ENCODE measurements at places on chromosomes 2 and 18.
A peak's percentile ranks its signal among the peaks of the same experiment; 100 is the strongest.

GRCh38 chr18:3596637-3597384 lies 146.8 kb downstream of the TGIF1 start:
- DNase-seq = peak; percentile 34

- DNase-seq = no peak
These were observed 431.8 kb downstream of the SOCS6 start for GRCh38 chr18:70720607-70721006.

DNA sequence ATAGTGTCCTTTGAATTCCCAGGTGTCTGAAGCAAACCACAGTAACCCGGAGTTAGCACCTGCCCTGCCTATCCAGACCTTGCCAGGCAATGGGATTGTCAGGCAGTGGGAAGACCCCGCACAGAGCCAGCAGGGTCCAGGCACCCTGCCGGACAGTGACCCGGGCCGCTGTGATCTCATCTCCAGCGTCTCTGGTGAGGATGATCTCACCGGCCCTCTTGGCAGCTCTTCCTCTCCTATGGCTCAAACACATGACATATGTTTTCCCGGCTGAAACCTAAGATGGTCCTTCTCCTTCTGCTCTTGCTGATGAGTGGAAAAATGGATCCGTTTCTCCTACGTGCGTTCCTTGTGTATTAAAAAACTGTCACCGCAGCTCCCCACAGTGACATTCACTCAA lies 75.1 kb downstream of the ACOXL start:
- DNase-seq = no peak

DNA sequence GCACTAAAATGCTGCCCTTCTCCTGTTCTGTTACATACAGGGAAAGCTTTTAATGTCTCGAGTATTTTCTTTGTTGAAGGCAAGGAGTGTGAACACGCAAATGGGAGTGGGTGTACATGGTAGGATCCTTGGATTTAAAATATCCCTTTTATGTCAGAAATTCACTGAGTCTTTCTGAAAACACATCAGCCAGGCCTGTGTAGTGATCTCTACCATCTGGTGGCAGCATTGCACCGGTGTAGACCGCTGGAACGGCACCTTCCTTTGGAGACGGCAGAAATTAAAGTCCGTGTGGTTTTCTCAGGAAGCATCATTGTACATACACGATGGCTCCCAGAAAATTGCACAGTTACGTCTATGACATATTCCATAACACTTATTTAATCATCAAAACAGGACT lies 515.8 kb downstream of the GALR1 start:
- DNase-seq = no peak

DNA sequence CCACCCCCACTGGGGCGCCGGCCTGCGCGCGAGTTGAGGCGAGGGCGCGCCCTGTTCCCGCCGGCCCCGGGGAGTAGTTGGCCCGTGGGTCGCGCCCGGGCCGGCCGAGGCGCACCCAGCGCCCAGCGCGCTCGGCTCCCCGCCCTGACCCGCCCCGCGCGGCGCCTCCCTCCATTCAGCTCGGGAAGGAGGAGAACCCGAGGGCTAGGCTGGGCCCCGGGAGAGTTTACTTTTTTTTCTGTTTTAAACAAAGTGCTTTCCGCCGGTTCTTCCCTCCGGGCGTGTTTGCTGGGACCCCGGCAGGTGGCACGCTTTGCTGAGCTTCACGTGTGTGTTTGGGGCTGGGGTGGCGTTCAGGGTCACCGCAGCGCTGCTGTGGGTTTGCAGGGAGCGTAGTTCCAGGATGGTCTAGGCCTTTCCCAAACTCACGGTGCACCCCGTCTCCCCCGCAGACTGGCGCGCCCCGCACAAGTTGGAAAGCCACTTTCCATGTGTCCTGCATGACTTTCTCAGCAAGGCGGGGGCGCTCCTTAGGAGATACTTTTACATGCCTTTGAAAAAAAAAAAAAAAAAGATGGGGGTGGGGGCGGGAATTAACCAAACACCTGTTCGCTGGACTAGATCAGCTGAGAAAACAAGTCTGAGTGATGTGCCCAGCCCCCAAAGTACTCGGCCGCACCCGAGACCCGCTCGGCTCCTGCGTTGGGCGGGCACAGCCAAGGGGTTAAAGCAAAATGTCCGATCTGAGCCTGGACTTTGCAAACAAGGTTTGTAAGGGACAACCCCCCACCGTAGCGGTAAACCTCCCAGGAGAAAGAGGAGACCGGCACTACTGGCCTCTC lies 825 bp downstream of the ITGA6 start:
- DNase-seq = no peak

DNA sequence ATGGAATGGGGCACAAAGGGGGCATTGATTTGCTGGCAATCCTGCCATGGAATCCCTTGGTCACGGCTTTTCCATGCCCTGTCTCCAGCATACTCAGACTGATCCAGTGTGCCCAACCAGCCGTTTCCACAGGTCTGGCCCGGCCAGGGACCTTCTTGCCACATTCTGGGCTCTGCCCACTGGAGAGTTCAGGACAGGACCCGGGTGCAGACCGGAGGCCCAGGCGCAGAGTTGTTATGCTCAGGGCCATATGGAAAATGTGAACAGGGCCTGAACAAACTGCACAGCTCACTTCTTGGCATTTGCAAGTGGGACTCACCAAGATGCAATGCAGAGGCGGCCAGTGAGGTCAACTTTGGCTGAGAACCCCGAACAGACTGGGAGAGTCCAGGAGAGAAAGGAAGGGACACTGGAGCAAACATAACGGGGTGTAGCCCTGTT lies 15.6 kb upstream of the ASAP2 start:
- DNase-seq = peak; percentile 15

- DNase-seq = no peak
These were observed 154.6 kb downstream of the ANKRD36 start for GRCh38 chr2:97267411-97268074.

DNA sequence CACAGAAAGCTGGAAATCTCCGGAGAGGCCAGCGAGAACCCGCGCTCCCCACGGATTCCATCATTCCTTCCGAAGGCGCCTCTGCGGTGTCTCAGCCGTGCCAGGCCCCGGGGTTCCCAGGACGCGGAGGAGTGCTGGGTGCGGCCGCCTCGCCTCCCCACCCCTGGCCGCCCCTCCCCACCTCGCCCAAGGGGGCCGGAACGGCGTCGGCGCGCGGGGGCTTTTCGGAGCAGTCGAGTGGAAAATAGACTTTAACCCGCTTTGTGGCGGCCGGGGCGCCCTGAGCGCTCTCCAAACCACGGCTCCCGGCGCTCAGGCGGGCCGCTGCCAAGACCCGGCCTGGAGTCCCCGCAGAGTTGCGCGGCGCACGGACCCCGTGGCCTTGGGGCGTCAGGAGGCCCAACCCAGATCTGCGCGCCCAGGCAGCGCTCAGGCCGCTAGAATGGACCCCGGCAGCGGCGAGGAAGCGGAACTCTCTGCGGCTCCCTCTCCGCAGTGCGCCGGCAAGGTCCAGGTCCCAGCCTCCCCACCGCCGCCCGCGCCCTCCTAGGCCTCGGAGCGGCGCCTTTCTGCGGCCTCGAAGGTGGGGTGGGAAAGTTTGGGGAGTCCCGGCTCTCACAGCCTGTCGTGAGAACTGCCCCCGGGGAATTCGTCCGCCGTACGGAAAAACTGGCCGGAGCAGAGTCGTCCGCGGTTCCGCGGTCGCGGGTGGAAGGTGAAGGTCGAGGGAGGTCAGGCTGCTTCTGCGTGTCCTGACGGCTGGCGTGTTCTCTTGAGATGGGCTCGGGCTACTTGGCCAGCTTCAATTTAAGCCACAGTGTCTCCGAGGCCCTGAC lies 1.2 kb upstream of the EMX1 start:
- no peak for DNase-seq

GRCh38 chr2:88181511-88181910 lies 11.4 kb downstream of the THNSL2 start:
- no peak for DNase-seq

GRCh38 chr2:37875403-37875906 lies 49.6 kb upstream of the RMDN2 start:
- DNase-seq = no peak

DNA sequence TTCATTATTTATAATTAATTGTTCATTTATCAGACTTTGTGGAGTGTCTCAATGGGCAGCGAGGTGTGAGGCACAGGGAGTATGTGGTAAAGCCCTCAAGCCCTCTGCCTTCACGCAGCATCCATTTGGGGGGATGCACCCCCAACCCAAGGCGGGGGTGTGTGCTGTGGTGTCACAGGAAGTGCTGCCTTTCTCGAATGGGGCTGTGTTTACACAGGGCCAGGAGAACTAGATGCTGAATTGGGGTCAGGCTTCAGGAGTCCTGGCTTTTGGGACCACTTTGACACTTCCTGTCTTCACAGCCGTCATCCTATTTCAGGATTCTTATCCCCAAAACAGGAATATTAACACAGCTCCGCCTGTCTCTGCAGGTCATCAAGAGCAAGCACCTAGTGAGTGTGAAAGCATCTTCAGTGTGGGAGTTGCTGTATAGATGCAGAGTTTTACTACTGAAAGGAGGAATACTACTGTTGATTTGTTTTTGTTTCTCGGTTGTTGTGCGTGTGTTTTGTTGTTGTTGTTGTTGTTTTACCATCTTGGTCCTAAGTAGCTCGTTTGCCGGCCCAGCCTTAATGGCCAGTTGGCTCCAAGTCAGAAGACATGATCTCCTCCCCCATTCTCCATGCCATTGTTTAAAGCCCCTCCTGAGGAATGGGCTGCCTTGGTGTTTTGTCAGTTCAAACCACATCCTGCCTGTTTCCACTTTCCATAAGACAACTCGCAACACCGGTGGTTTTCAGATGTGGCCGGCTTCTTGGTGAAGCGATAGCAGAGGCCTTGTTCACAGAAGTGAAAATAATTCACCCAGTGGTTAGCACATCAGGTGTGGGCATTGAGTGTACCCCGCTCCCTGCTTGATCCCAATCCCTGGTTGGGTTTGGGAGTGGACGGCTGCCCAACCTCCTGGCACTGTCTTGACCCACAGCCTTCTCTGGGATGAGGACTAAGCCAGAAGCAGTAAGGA lies 221.3 kb downstream of the BCL2 start:
- no peak for DNase-seq

DNA sequence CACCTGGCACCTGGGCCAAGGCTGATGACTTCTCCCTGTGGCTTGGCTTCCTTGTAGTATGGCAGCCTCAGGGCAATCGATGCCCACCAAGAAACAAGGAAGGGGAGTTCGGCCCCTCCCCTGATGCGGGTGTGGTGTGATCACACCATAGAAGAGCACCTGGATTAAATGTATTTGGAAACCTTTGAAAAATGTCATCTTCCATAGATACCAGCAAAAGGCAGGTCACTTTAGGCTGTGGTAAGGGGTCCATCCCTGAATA lies 198.2 kb downstream of the CYP26B1 start:
- no peak for DNase-seq

DNA sequence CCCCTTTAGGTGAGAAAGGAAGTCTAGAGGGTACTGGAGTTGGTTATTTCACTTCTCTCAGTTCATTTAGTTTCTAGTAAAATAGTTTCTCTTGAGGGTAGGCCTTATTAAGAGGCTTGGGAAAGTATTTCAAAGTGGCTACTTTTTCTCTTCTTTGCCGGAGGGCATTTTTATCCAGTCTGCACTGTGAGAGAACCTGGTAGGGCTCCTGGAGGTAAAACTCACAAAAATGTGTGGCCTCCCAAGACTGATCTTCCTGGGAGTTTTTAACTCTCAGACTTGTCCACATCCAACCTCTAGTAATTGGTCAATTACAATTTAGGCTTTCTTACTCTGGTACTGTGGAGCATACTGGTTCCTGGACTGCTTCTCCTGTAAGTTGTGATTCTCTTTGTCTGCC lies 28.0 kb downstream of the EHBP1 start:
- DNase-seq = no peak

GRCh38 chr2:211928201-211928600 lies 610.4 kb downstream of the ERBB4 start:
- DNase-seq = no peak

DNA sequence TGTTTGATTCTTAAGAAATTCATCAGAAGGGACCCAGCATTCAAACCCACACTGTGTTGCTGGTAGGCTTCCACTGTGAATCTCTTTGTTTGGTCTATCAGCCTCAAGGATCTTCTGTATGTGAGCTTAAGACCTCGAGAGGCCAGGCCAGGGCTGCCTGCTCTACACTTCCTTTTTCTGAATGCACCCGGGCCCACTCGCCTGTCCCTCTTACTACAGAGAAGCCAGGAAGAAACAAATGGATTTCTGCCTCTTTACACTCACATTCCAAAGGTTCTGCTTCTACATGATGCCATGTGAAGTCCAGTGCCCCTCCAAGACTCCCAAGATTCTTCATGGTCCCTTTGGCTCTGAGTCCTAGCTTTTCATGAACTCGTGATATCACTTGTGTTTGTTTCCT lies 25.4 kb upstream of the MRPL19 start:
- no peak for DNase-seq

GRCh38 chr18:13231151-13231550 lies 12.6 kb downstream of the LDLRAD4 start:
- no peak for DNase-seq

GRCh38 chr2:214100488-214100887 lies 310.4 kb upstream of the VWC2L start:
- no peak for DNase-seq

DNA sequence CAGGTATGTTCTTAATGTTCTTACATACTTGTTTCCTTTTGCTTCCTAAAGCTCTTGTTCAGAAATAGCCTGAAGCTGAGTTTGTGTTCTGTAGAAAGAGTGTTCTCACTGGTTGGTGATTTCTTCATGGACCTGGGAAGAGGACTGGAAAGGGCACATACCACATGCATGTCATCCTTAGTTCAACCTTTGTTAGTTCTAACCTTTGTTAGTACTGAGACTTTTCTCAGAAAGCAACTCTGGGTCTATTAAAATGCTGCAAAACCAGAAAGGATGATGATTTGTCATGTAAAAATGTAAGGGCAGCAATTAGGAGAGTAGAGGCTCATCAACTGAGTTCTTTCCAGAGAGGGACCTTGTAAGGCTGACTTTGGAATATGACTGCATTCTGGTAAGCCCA lies 2.5 kb upstream of the FAP start:
- no peak for DNase-seq

DNA sequence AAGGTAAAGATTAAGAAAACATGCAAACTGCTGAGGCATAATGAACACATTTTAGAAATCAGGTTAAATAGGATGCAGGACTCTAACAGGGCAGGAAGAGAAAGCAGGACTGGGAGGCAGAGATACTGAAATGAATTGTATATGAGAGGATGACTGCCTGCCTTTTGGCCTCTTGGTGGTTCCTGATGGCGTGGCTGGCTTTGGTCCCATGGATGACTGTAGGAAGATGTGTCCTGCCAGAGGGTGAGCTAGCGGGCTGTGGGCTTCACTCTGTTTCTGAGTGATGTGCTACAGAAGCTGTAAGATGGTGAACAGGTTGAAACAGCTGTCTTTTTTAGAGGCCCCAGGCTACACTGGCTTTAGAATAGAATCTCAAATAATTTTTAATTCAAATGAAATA lies 517.0 kb downstream of the SLC4A3 start:
- DNase-seq = no peak

DNA sequence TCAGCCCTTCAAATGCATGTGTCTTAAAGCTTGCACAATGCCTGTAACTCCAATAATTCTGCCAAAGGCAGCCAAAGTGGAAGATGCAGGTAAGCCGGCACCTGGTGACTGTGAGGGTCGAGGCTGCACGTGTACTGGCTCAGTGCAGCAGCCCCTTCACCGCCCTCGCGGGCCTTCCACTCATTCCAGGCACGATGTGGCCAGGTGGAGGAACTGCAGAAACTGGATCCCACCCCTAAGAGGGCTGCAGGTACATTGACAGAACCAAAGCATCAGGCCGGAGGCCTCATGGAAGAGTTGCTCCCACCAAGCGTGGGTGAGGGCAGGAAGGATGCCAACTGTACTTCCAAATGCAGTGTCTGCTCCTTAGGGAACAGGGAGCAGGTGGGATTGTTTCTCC lies 253.4 kb downstream of the HDAC4 start:
- DNase-seq = no peak

Measured in amygdala (tissue), 56 donors.